SK-MEL-5 (cell line): ENCODE measurements at places on chromosomes 4 and X. TPM values are rescaled to one million over a fixed set of nuclear protein-coding genes. Genes with fewer than 3 reads are reported as not detected.

GRCh38 chrX:7266288-7266687 is 118.3 kb upstream of the PUDP start:
- no peak for DNase-seq

- no peak for DNase-seq
Measured at GRCh38 chr4:53716011-53716410, 124.7 kb upstream of the LNX1 start.

GRCh38 chrX:135688137-135688536 is 25.3 kb upstream of the CT45A1 start:
- DNase-seq, result peak; percentile 56

Gene UPF3B
- 3.9 and 4.5 TPM in 2 replicates for total RNA-seq
